DMS79 treated with DMSO at 0.1 percent for 48 hours (cell line): ENCODE measurements at places on chromosomes 4 and X.

DNA sequence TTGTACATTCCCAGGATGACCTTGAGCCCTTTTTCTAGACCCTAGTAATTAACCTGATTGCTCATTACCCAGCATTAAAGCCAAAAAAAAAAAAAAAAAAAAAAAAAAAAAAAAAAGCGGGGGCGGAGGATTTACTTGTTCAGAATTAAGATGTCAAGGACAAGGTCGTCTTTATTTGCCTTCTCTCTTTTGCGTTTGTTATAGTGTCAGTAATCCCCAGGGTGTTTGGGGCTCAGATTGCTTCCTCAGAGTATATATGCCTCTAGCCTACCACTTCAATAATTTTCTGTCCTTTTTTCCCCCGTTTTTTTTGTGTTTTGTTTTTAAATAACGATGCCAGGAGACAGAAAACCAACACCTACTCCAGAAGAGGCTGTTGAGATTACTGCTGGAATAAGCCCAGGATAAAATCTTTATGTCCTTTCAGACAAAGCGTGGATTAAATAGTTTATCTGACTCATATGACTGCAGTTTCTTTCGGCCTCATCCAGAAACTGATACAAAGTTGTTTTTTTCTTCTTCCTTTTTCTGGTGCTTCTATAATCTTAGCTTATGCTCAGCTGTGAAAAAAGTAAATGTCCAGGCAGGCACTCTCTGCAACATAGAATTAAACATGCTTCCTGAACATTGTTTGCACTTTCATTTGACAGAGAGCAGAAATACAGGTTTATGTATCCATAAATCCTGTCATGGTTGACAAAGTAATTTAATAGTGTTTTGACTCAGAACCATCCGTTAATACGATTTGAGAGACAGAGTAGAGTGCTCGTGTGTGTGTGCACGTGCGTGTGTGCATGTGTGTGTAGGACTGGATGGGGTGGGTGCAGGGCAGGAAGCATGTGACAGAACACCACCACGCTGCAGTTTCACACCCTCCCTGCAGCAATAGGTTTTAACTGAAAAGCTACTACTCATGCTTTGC, 138.6 kb downstream of the AFF1 start:
- DNase-seq = peak; percentile 72

- no peak for DNase-seq
Measured at GRCh38 chr4:7013175-7013574, 30.0 kb upstream of the TADA2B start.

- DNase-seq = no peak
Measured at GRCh38 chrX:1124531-1124930, 87.9 kb downstream of the CRLF2 start.

- no peak for DNase-seq
Measured at GRCh38 chr4:127251423-127251822, 381.3 kb upstream of the INTU start.

GRCh38 chrX:38774249-38774648, 27.0 kb upstream of the MID1IP1 start:
- DNase-seq = no peak

DNA sequence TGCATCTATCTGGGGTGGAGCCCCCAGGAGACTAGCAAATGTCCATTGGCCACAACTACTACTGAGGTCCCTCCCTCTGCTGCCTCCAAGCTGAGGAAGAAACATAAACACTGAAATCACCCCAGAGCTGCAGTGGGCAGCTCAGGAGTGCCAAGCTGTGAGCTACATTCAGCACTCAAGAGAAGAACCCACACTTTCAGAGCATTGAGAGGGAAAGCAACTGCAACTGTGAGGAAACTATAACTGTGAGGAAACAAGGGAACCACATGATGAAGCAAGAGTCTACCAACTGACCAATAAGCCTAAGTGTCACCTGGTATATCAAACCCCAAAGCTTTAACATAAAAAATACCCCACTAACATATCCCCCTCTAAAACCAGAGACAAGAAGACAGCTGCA, 373.5 kb upstream of the TACR3 start:
- no peak for DNase-seq
